ENCODE measurements at places on chromosomes 11 and 22. TPM values are rescaled to one million over a fixed set of nuclear protein-coding genes. Genes with fewer than 3 reads are reported as not detected.

Gene HBB
- total RNA-seq: not detected

Gene LMNTD2
- total RNA-seq: 3.1 TPM

Gene CHRNA10
- total RNA-seq: 2.8 TPM

Gene CCDC73
- not detected for total RNA-seq

Gene FBXO3
- 22.2 TPM for total RNA-seq

Gene CECR2
- 0.77 TPM for total RNA-seq

Data from activated T-cell treated with anti-CD3 and anti-CD28 coated beads, Interleukin-2, amount 50 U/mL, for 72 hours (primary cell).